NCI-H1930 (cell line): ENCODE measurements at places on chromosomes 7 and 10.

GRCh38 chr10:50224330-50224952 lies 26.9 kb downstream of the ASAH2 start:
- DNase-seq = no peak

DNA sequence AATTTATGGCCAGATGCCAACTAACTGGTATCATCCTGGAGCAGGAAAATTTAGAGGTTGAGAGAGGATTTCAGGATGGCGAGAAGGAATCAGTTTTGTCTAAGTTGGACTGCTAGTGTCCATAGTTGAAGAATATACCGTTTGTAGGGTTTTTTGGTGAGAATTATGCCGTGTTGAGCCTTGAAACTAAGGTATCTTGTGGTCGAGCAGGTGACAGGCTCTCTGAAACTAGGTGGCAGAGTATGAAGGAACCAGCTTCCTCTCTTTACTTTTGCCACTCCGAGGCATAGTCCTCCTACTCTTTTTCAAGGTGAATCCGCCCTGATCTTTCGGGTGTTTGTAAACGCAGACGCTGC lies 9.7 kb downstream of the MDFIC start:
- DNase-seq = no peak

DNA sequence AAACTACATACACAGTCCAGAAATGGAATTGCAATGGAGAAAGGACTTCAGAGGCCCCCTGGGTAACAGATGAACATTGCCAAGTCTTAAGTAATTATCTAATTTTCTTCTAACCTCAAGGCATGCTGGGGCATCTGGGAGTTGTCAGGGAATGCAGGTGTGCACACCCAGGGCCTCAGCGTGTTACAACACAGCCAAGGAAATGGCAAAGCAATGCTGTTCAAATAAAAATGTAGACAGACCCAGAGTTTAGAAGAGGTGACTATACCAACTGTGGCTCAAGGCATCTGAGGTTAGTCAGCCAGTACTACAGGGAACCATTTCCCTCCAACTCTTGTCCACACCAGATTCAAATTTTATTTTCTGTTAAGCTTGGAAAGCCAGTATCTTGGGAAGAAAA lies 73.6 kb downstream of the CCDC3 start:
- no peak for DNase-seq

DNA sequence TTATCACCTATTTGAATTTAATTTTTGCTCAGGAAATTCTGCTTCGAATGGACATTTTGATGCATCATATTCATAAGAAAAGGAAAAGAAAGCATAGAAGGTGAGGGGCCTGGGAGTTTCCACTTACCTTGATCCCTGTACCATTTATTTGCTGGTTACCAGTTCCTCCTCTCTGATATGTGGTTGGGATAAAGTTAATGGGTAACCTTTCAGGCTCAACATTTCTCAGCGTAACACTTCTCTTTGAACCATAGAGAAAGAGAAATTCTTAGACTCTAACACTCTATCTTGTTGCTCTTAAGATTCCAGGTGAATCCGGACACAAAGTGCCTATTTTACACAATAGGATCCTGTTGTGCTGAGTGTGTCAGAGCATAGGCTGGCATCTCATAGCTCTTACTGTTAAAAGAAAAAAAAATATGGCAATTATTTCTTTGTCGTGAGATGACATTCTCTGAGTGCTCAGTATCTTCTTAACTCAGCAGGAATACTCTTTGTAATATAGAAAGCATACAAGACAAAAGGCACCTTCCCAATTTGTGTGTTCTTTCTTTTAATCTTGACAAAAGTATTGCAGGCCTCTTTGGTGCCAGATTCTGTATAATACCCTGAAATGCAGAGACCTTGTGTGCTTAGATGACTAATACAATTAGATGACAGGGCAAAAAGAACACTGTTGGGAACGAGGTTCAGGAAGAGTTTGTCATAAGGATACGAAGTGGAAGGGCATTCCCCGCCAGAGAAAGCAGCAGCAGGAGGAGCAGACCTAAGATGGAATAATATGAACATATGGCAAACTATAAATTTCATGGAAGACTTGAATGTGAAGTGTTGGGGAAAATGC lies 689.6 kb downstream of the NRG3 start:
- DNase-seq = no peak

DNA sequence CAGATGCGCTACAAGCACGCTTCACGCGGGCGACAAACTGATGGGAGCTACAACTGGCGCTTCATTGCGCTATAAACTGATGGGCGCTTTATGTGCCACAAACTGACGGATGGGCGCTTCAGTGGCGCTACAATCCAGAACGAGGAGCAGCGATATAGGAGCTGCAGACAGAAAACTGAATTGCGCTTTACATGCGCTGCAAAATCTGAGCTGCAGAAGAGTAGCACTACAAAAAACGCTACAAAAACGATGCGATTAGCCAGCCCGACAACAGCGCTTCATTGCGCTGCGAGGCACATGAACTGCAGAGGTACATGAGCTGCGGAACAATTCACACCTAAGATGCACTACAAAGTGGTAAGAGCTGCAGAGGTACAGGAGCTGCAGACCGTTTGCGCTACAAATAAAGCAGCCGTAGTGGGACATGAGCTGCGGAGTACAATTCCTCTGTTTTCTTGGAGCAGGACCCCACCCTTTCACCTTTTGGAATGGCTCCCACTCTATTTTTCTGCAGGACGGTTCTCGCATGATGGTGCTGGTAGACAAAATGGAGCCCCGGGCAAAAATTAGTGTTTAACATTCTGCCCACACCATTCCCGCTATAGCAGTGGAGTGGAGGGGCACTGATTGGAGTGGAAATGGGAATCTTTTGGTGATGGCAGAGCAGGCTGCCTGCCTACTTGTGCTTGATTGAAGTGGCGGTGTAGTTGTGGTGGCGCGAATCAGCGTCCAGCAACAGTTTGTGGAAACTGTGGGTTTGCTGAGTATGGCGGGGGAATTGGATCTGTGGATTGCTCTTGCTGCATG lies 1.2 kb upstream of the SGCE start:
- DNase-seq = peak; percentile 56

- DNase-seq = no peak
Measured at GRCh38 chr10:5862360-5862961, 27.2 kb downstream of the ANKRD16 start.

GRCh38 chr10:18401416-18402195 lies 249.8 kb downstream of the NSUN6 start:
- no peak for DNase-seq

DNA sequence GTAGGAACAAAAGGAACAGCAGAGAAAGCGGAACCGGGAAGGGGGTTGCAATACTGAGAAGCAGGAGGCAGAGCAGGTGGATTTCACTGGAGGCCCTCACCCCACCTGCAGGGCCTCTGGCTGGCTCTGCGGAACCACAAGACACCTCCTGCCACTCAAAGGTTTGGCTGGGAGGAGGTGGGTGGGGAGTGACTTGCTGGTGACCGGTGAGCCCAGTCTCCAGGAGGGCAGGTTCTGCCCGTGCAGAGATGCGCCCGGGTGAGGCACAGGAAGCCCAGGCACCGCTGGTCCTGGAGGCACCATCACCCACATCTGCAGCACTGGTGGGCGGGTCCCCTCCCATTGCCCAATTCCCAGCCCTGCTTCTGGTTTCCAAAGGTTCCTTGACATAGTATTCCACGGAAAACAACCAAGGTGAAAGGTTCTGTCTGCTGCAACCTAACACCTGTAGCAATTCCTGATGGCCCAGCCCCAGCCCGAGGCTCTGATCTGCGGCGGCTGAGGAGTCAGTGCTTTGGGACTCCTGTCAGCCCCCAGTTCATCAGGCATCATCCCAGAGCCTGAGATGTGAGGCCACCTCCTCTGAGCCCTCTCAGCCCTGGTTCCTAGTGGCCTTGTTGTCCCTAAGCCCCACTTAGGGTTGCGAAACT lies 64.4 kb downstream of the CALML3 start:
- no peak for DNase-seq

DNA sequence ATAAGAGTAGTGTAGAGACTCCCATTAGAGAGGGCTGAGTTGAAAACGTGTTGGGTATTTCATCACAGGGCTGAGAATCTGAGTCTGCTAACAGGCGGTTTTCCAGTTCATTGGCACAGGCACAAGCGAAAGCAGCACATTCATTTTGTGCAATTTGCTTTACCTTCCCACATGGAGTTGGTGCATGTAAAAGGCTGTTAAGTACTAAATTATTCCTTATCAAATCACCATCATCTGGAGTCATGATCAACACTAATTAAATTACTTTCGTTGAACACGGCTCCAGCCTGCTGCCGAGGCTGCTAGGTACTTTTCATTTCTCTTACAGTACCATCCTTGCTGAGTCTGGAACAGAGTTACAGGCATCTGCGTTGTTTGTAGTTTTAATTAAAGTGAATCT lies 43.8 kb downstream of the ETV1 start:
- no peak for DNase-seq

DNA sequence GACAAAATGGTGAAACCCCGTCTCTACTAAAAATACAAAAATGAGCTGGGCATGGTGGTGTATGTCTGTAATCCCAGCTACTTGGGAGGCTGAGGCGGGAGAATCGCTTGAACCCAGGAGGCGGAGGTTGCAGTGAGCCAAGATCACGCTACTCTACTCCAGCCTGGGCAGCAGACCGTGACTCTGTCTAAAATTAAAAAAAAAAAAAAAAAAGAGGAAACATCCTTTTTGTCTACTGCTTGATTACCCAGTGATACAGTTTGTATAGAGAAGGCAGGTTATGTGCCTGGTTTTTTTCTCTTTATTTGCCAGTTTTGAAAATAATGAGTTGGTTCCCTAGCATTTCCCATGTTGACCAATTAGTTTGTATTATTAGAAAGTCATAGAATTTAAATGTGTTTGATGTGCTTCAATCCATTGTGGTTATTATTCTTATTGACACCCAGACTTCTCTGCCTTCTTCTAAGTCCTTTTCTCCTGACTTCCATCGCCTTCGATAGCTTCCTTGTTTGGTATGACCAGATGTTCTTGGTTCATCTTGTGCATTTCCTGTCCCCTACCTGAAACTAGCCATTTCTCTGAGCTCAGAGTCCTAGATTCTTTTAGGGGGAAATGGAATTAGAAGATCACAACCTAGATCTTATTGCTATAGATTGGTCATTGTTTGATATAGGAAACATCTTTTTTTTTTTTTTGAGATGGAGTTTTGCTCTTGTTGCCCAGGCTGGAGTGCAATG lies 43.2 kb downstream of the VKORC1L1 start:
- DNase-seq = no peak

GRCh38 chr10:86654411-86655172 lies at the start of gene OPN4:
TSS of gene OPN4 (plus strand) at chr10:86654547. CDS start at chr10:86654784, 237 bp downstream.
- no peak for DNase-seq

DNA sequence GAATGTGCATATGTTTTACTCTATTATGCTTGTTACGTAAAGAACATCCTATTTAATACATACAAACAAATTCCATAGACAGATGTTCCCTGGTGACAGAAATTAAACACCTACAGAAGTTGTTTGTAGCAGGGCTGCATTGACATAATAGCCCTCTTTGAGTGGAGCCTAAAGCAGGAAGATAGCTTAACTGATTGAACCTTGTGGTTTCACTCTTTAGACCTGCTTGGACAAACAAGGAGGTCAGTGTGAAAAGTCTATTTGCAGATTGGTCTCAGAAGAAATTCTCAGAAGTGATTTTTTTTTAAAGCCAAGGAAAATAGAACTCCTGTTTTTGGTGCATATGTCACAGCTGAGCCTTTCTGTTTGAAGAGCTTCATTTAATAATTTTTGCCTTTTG lies 121.3 kb downstream of the PPP1R9A start:
- no peak for DNase-seq

DNA sequence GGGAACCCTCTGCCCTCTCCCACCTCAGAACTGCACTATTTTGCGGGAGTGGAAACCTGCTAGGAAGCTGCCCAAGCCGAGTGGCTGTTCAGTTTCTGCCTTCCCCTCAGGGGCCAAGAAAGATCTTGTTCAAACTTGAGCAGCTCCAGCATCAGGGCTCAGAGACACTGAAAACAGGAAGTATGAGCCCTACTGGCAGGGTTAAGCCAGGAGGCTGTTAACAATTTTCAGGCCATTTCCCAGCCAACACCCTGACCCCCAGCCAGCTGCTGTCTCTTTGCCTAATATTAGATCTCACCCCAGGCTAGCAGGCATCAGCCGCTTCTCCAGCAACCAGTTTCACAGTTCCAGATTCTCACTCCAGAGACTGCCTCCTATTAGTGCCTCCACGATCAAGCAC lies 9.2 kb downstream of the PLAU start:
- no peak for DNase-seq

DNA sequence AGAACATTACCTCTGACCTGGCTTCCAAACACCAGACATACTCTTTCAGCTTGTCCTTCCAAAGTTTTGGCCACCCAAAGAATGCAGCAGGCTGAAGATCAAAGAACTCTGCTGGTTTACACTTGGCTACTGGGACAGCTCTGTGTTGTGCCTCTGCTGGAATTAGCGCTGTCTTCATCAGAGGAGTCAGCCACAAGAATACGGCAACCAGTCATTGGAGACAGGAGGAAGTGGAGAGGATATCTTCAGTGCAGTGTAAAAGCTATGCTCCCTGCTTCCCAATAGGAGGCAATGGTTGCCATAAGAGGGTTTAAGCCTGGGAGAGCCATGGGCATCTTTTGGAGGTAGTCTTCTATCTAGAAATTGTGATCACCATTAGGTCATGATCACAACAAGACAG lies 126.7 kb upstream of the WNT16 start:
- DNase-seq = no peak

DNA sequence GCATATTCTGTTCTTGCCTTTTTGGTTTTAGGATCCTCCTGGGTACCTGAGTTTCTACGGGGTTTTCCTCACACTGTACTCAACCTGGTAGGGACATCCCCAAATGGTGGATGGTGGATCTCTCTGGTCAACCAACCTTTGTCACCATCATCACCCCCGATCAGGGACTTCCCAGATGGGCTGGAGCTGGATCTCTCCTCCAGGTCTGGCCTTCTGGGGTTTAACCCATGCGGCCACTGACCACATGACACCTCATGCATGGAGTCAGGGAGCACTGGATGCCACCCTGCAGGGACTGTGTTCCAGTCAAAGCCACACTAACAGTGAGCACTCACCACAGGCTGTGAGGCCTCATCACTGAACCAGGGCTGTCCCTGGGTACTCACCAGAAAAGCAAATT lies 80.0 kb downstream of the CELF2 start:
- no peak for DNase-seq

DNA sequence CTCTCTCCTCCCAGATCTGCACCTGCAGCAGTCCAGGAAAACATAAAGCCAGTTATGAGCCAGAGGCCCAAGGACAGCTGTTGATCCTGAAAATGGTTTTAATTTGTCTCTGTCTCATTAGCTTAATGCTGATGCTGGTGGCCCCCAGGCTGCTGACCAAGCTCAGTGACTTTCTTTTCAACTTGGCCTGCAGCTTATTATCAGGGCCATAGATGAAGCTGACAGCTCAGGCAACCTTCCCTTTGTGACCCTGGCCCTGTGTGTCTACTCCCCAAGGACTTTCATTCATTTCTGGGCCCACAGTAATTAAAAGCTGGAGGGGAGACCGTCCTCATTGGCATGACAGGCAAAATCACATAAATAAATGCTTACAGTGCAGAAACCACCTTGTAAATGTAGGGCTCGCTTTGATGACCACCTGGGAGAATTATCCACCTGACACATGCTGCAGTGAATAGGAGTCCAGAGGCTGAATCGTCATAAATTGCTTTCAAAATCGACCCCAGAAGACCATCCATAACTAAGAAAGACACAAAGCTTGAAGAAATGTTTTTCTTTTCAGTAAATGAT lies 138.5 kb downstream of the NPY start:
- DNase-seq = no peak

- DNase-seq = no peak
Measured at GRCh38 chr7:2102375-2102723, 130.4 kb downstream of the MAD1L1 start.
